ENCODE measurements at places on chromosomes 12 and 14.
A peak's percentile ranks its signal among the peaks of the same experiment; 100 is the strongest.

GRCh38 chr14:51368721-51369163 is 128.7 kb downstream of the TMX1 start:
- no peak for DNase-seq

DNA sequence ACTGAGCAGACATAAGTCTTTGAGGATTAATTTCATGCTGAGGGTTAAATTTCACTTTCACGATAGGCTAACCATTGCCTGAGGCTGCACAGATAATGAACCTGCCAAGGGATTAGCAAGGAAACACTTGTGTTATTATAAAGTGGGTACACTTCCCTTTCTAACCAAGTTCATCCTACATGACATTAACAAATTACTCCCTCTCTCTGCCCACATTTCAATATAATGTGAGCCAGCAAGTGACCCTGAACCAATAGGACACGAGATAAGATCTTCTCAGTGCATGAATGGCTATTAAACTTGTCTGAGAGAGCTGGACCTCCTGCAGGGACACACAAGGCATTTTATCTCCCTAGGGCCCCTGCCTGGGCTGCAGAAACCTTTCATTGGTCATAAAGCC is 173.5 kb downstream of the PAX9 start:
- no peak for DNase-seq

- DNase-seq = no peak
These were observed 100.2 kb downstream of the B4GALNT3 start for GRCh38 chr12:559906-560455.

DNA sequence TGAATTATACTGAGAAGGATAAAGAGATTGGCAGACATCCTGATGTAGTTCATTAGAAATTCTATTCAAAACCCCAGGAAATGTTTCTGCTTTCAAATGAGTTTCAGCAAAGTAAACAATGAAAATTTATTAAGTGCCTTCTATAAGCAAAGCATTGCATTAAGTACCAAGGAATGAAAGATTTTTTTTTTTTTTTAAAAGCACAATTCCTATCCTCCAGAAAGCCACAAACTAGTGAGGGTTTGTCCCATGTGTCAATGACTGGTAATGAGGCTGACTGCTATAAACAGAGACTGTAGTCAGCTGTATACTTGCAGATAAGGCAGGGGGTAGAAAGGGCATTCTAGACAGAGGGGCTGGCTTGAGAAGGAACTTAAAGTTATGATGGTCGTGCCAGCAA is 6.7 kb downstream of the ANO4 start:
- no peak for DNase-seq

DNA sequence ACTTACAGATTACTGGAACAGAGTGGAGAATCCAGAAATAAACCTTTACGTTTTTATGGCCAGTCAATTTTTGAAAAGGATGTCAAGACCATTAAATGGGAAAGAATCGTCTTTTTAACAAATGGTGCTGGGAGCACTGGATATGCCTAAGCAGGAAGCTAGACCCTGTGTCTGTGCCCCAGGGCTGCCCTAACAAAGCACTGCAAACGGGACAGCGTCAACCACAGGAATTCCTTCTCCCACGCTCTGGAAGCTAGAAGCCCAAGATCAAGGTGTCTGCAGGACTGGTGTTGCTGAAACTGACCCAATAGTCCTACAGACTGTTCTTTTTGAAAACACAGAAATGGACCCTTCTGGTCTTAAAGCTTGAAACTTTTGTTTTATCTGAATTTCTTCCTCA is 9.3 kb upstream of the TMEM121 start:
- DNase-seq = no peak

DNA sequence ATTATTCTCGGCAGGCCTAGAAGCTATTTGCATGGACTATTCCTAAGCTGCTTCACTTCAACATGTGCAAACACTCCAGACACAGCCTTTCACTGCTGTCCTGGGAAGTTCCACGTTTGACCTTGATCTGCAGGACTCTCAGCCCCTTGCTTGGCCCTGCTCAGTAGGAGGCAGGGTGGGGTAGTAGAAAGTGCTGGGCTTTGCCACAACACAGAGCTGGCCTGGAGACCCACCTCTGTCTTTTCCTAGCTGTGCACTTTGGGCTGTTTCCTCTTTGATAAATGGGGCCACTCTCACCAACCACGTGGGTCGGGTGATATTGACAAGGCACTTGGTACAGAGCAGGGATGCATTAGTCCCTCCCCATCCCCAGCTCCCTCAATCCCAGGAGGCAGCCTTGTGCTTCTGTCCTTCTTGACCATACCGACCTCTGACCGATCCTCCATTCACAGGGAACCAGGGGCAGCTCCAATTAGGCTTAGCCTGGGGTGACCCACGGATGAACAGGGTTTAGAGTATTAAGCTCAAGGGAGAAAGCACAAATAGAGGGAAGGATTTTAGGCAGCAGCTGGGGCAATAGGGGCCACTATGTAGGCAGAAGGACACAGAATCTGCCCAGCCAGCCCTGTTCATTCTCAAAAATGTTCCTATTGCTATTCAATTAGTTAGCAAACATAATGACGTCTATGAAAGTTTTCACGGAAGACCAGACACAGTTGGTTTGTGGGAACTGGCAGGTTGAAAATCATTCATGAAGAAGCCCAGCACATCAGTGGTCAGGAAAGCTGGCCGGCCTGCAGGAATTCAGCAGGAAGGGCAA is 63.3 kb downstream of the SYNE3 start:
- no peak for DNase-seq

DNA sequence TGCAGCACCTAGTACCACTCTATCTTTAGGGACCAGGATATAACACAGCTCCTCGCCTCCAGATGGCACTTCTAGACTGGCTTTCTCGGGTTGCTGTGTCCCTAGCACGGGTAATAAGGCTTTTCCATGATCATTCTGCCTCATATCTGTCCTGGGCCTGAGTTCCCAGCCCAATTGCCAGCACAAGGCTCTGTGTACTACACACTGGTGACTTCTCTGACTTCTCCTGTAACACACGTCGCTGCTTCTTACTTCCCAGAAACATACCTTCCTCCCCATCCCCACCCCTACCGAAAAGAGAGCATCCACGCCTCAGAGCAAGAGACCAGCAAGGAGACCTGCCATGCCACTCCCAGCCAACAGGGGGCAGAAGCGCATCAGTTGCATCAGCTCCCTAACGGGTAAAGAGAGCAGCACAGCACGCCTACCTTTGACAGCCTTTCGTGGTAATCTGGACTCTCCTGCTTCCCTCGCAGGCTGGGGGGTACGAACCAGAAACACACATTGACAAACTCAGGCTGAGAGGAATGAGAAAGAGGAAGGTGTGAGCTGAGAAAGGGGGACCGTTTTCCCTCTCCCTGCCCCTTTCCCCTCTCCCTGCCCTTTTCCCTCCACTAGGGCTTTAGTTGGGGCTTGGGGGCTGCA is 21.2 kb upstream of the ZNF740 start:
- peak; percentile 57 for DNase-seq
